ENCODE measurements at places on chromosomes 7 and 10. TPM values are rescaled to one million over a fixed set of nuclear protein-coding genes. Genes with fewer than 3 reads are reported as not detected.

The TRIM50 gene
- total RNA-seq, result not detected

The UCN3 gene
- total RNA-seq, result not detected

The MMP21 gene
- not detected for total RNA-seq

DNA sequence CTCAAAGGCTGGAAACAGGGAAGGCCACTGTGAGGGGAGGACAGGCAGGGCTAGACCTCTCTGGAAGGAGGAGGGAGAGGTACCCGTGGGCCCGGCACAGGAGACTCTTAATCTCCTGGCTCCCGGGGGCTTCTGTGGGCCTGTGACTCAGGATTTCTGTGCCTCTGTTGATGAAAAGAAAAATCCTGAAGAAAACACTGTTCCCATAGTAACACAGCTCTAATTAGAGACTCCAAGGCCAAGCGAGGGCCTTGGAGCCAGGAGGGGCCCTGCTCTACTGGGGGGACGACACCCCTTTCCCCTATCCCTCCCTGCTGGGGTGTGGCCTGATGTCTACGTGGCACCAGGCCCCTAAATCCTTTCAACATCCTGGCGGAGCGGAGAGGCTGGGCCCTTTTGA lies 174.1 kb upstream of the TNRC18 start:
- DNase-seq, result no peak

DNA sequence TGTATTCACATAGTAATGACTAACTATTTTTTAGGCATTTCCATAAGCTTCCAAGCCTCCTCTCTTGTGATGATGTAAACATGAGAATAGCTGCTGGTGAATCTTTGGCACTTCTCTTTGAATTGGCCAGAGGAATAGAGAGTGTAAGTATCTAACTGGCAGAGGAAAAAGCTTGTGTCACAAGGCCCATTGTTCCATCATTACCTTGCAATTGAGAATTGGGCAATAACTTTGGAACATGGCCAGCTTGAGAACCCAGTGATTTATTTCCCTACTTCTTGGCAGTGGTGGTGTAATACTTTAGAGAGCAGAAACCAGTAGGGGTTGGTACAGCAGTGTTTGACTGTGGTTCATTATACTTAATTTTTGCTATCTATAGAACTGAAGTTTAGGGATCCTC lies 12.0 kb downstream of the IFRD1 start:
- no peak for DNase-seq

GRCh38 chr7:117674617-117675016 lies 194.8 kb downstream of the CFTR start:
- peak; percentile 81 for DNase-seq

- DNase-seq, result no peak
These were observed 1.4 kb upstream of the DNAJB12 start for GRCh38 chr10:72356115-72356514.

GRCh38 chr7:31487071-31487470 lies 26.8 kb upstream of the ITPRID1 start:
- DNase-seq, result no peak

Measured in GM23338 (cell line).